EH (cell line): ENCODE measurements at places on chromosomes 12 and 14.

DNA sequence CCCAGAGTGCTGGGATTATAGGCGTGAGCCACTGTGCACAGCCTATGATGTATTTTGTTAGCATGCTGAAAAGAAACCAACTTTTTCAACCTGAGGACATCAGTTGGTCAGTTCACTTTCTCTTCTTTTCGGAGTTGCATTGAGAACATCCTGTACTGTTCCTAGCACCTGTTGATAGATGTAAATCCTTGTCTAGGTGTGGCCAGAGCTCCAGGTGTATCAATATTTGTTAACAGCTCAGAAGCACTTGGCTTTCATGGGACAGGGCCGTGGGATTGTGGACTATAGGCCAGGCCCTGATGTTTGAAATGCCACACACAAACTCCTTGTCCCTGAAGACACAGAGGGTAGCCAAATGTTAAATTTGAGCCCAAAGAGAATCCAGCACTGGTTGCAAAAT, 14.9 kb downstream of the HCAR2 start:
- no peak for DNase-seq

GRCh38 chr12:131366261-131366871, 344.5 kb upstream of the SFSWAP start:
- no peak for DNase-seq

- peak; percentile 78 for DNase-seq
These were observed 89.1 kb downstream of the STXBP6 start for GRCh38 chr14:24960816-24961215.

DNA sequence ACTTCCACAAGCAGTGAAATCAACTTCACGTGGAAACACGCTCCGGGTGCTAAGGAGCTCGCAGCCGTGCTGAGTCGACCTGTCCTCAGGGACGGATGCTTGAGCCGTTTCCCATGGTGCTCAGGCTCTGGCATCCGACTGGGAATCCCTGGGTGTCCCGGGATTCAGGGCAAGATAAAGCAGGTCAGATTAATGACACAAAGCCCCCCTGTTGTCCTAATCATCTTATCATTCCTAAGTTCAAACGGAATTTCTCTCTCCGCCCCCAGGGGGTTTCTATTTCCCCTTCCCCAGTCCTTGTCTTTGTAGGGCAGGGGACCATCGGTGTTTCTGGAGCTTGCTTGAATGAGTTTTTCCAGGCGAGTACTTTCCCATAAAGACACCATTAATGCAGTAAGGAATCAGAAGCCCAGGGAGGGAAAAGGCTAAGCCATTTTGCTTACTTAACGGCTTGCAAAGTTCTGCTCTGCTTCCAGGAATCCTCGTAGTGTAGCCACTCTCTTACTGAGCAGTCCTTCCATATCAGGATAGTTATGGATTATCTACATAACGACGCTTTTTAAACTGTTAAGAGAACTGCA, 116.5 kb downstream of the TMEM132C start:
- DNase-seq = no peak

DNA sequence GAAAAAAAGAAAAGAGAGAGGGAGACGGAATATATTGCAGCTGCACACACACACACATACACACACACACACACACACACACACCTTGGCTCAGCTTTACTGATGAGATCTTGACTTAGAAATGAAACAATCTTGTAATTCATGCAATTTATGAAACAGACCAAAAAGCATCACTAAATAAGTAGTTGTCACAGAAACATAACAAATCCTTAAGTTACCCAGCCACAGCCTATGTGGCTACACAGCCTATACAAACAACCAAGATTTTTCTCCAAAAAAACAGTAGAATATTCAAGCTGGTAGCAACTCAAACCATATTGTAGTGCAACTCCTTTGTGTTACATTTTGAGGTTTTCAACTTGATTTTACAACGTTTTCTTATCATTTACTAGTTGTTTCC, 37.9 kb upstream of the GNG2 start:
- DNase-seq = no peak

- DNase-seq = no peak
These were observed 16.2 kb upstream of the KCNK13 start for GRCh38 chr14:90045616-90046015.

- DNase-seq = no peak
These were observed 19.3 kb downstream of the ZBTB39 start for GRCh38 chr12:56987011-56987410.

GRCh38 chr12:128426511-128426910, 159.5 kb downstream of the TMEM132C start:
- no peak for DNase-seq

DNA sequence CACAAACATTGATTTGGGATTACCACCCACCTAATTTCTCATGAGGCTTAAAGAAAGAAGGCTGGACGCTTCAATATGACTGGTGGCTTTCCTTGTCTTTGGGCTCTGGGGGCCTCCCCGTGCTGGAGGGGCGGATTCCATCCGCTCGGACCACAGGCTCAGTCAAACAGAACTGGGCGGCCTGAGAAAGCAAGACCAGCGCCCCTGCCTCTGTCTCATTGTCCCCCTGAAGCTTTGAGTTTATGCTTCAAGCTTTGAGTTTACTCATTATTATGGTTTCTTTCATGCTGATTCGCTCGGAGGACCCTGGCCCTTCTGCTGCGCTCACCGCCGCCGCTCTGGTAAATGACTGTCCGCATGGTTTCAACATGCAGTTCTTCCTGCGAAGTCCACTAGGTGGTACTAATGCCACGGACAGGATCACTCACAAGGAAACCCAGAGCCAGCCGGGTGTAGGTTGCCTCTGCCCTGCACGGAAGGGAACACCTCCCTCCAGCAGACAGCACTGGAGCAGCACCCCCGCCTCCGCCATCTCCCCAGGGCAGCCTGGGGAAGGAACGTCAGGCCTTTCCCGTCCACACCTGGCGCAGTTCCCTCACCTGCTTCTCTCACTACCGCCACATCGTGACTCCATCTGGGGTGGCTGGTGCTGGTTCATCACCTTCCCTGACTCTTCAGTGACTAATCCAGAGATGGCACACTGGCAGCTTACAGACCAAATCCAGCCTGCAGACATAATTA, 13.2 kb upstream of the TIGAR start:
- DNase-seq = peak; percentile 77

DNA sequence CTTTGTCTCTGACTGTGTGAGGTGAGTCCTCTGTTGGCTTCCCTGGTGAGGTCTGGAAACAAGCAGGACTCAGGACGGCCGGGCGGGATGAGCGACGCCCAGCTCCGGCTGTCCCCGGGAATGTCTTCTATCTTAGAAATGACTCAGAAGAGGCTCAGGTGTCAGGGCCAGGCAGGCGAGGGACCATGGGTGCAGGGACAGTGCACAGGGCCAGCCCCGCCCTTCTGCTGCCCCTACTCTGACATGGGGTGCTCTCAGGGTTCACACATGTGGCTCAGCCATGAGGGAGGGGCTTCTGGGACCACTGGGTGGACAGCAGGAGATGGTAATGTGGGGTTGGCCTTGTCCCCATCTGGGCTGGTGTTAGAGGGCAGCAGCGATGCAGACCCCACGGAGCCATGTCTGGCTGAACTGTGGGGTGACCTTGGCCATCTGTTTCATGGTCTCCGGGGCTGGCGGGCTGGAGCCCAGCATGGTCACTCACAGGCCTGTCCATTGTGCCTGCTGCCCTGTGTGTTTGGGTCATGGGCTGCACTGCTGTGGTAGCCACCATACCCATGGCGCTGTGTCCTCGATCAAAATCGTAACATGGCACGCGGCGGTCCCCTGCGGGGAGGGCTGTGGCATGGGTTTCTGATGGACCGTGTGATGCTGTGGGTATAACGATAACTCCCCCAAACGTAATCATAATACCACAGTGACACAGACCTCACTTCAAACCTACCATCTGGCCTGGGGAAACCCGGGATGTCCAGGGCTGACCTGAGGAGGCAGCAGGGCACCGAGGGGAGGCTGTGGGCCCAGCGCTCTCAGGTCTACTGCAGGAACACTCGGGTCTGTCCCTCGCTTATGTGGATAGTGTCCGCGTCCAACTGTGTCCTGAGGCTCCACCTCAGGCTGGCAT, 368.8 kb downstream of the TMEM121 start:
- no peak for DNase-seq

DNA sequence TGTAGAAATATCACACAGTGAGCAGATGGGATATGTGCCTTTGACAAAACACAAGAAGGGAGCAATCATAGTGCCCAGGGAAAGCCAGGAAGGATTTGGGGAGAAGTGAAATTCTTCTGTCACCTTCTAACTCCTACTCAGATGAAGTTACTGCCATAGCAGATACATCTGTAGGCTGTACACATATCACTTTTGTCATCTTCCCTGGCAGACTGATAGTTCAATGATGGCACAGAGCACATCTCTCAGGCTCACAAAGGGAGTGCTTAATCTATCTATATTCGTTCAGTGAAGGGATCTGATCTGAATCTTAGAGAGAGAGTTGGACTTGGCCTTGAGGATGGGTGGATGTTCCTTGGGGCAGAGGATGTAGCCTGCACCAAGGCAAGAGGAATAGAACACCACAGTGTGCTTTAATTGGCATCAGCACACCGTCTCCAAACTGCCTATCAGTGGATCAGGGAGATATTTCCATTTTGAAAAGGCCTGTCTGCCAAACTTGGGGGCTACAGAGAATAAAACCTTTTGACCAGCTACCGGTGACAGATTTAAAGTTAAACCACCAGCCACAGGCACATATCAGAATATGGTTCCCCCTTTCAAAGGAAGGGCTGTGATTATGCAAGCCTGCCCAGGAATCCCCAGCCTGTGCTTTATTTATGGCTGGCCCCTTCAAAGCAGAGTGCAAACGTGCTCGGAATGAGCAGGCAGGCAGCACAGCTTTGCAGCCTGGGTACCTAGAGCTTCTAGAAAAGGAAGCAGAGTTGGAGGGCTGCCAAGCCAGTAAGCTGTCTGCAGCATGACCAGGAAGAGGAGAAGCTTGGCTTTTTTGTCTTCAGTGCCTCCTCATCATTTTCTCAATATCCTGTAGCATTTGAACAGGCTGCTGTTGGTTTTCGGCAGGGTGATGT, 165.5 kb upstream of the DYRK2 start:
- peak; percentile 89 for DNase-seq

GRCh38 chr12:2225696-2226095, 172.9 kb downstream of the CACNA1C start:
- DNase-seq = peak; percentile 40
